T47D (cell line): ENCODE measurements at places on chromosomes 1 and 21.
A peak's percentile ranks its signal among the peaks of the same experiment; 100 is the strongest.

DNA sequence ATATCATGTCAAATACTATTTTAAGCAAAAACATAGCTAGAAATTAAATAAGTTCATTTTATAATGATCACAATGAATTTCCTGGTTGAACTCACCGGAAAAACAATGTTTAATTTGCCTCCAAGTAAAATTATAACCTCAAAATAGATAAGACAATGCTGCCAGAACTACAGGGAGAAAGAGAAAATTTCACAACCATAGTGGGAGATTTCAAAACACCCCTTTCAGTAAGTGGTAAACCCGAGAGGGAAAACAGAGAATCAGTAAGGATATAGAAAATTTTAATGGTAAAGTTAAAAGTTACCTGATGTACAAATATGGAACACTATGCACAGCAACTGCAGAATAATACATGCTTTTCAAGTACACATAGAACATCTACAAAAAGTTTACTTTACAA lies 43.2 kb upstream of the PLA2G4A start:
- DNase-seq: no peak

- no peak for DNase-seq
These were observed 50.7 kb downstream of the DHRS3 start for GRCh38 chr1:12567288-12567819.

DNA sequence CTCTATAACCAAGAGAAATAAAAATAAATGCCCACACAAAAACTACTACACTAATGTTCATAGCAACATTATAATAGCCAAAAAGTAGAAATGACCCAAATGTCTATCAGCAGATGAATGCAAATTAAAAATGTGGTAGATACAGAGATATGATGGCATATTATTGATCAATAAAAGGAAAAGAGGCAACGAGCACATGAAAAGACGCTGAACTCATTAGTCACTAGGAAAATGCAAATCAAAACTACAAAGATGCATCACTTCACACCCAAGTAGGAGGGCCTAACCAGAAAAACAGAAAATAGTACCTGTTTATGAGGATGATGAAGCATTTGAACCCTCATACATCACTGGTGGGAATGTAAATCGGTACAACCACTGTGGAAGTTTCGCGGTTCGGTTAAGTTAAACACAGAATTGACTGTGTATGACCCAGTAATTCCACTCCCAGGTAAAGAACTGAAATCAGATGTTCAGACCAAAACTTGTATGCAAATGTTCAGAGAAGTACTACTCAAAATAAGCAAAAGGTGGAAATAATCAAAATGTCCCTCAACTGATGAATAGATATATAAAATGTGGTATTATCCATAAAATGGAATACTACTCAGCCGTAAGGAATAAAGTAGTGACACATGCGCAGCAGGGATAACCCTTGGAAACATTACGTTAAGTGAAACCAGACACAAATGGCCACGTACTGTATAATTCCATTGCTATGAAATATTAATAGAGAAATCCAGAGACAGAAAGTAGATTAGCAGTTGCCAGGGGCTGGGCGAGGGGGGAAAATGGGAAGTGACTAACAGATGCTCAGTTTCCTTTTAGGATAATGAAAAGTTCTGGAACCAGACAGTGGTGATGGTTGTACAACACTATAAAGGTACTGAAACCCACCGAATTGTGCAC lies 3.1 kb downstream of the USP48 start:
- DNase-seq: no peak

DNA sequence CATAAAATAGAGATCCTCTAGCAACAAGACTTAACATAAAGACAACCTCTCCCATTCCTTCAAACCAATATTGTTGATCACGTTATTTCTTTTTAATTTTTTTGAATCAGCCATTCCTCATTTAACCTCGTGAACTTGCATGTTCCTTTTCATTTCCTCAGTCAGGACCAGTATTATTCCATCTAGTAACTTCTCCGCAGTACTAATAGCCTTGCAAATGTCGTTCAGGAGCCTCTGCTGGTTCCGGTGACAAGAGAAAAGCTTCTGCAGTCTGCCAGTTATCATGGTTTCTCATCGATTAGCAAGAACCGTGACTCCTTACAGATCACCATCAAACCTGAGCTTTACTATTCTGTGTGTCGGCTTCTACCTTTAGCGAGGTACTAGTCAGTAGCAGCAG lies 3.0 kb downstream of the APP start:
- DNase-seq: no peak

DNA sequence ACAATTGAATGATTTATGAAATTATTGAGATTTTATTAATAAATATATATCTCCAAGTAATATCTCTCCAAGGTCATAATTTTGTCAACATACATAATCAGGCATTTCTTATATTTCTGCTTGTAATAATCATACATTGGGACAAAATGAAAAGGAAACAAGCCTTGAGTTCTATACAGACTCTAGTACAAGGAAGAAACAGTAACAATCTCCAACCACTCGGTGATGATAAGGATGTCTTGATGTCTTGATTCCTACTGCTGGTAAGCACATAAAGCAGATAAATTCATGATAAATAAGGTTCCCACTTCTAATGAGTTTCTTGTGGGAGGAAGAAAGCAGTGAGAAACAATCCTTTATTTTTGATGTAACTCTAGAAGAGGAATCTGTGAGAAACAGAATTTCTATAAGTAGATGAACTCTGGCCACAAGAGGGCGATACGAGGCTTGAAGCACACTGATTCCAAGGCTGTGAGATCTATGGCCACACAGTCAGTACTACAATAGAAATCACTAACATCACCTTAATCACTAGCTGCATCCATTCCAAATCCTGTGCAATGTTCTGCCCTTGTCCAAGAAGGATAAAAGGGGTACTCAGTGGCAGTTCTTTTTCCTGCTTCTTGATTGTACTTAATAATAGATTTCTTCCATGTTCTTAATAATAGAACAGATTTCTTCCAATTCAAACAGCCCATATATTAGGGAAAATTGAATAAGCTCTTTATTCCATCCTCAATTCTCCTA lies 41.4 kb upstream of the LRRC8B start:
- peak; percentile 28 for DNase-seq

DNA sequence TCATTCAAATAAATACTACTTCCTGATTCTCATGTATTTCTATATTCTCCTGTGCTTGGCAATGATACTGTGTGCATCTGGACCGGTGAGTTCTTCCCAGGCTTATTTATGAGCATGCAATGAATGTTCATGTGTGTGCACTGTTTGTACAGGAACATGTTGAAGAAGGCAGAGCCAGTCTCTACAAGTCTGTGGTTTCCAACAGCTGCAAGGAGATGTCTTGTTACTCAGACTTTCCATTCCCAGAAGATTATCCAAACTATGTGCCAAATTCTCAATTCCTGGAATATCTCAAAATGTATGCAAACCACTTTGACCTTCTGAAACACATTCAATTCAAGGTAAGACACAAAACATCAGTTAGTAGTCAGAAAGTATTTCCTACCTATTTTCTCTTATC lies 19.1 kb downstream of the FMO1 start:
- DNase-seq: no peak
